Sciatic nerve (tissue), 2 donors: ENCODE measurements at places on chromosomes 2 and 18.

GRCh38 chr18:8260319-8260718, 348.9 kb upstream of the RAB12 start:
- DNase-seq: no peak

DNA sequence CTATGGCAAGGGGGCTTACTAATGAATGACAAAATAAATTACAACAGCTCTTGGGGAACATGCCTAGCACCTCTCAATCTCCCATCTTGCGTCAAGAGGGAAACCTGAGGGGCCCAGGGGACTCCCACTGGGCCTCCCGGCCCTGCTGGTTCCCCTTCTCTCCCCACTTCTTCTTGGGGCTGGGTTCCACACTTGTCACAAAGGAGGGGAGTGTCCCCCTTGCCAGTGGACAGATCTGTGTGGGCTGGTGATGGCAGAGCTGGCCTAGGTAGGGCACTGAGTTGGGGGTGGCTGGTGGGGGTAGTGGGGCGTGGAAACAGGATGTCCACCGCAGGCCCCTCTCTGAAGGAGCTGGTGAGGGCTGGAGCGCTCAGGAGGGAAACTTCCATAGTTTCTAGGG, 184.0 kb upstream of the HAAO start:
- peak; percentile 59 for DNase-seq

DNA sequence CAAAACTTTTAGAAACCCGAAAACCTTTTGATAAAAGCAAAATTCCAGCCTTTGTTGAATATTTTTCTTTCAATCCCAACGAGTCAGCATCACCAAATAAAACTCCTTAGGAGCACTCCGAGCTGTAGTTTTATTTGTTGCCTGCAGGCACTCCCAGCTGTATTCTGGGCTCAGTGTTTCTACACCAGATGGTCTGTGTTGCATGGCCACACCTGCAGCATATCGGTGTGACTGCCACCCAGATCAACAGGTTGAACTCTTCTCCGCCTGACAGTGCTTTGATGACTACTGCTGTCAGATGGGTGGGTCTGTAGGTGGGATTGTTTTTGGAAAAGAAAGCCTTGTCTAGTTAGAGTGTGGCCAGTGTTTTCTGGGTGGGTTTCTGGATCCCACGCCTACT, 32.7 kb downstream of the APCDD1 start:
- DNase-seq: no peak

DNA sequence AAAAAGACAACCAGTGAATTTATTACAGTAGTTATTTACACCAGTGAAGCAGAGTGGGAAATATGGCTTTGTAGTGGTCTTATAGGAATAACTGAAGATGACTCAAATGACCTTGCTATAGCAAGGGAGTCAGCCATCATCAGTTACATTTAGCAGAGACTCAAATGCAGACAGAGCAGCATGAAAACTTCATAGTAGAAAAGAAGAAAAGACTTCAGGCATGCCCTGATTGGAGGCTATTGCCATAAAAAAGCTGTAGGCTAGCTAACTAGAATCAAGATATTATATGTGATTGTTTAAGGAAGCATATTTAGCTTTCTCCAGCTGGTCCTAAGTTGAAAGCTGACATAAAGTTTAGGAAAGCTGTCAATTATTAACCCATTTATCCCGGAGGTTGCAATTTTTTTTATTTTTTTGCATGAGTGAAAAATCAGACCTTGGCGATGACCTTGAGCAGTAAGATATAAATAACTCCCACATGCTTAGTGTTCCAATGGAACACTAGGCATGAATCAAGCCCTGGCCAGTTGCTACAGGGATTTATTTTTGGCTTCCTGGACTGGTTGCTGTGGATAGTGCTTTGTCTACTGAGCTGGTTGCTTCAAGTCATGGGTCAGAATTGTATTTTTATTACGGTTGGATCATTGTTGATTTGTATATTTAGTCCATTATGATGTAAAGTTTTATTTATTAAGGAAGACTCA, 675.6 kb upstream of the VRK2 start:
- DNase-seq: no peak

DNA sequence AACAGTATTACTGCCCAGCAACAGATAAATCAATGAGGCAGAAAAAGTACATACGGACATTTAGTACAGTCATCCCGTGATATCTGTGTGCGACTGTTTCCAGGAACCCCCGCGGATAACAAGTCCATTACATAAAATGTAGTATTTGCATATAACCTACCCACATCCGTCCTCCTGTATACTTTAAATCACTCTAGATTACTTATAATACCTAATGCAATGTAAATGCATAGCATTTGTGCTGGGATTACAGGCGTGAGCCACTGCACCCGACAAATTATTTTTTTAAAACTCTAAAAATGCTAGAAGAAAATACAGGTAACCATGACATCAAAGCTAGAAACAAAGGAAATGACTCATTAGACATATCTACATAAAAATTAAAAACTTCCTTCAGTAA, 91.6 kb downstream of the FAM161A start:
- DNase-seq: no peak
